Karpas-422 (cell line): ENCODE measurements at places on chromosomes 7 and 10. TPM values are rescaled to one million over a fixed set of nuclear protein-coding genes. Genes with fewer than 3 reads are reported as not detected.

Gene CTAGE4
- total RNA-seq = not detected in 2 replicates

Gene NACAD
- total RNA-seq = 0.04 TPM in 1 of 2 replicates, not detected in the other

DNA sequence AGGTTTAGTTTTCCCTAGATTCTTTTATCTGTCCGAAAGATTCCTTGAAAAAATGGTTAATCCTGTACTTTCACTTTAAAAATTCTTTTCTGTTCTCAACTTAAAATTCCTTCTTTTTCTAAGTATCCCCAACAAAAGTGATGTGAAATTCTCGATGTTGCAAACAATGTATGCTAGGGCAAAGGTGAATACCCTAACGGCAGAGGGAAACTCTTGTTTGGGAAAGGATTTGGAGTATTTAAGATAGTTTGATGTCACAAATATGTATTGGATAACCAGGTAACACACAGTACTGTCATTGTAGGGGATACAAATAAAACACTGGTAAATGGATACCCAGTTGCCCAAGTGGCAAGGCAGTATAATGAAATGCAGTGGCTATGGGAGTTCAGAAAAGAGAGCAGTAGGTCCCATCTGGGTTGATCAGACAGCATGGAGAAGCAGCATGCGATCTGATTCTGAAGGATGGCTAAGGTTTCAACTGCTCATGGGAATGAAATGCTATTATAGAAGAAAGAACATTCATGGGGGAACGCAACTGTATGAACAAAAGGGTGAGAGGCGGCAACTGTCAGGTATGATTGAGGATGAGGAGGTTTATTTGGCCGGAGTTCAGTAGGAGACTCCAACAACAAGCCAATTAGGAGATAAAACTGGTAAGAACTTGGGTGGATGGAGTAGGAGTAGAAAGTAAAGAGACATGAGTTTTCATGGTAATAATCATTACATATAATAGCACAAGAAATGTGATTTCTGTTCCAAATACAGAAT lies 3.2 kb upstream of the EPC1 start:
- no peaks in the 10 kb centered on the region; the same call in 1 of the 2 replicates for H3K36me3 ChIP-seq
- no peaks in the 10 kb centered on the region for H3K27me3 ChIP-seq
- peak overlapping the region; percentile 89 for H3K4me3 ChIP-seq
- H3K4me1 ChIP-seq = peaks cover 65% of the 10 kb centered on the region

DNA sequence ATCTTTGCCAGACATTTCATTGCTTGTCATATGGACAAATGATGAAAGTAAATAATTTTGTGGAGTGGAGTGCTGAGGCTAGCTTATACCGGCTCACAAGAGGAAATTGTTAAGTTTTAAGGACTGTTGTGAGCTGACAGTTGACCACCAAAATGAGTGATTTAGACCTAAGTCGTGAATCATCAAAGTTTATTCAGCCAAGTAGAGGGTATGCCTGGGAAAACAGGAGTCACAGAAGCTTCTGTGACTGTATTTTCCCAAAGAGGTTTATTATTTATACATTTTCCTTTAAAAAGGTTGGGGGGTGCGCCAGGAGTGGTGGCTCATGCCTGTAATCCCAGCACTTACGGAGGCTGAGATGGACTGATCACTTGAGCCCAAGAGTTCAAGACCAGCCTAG lies 21.8 kb downstream of the MRPS24 start:
- H3K4me3 ChIP-seq = no peak overlapping the region
- H3K27me3 ChIP-seq = no peaks in the 10 kb centered on the region
- DNase-seq = no peak
- H3K27ac ChIP-seq = no peak overlapping the region
- H3K36me3 ChIP-seq = no peaks in the 10 kb centered on the region
- peaks cover 8% of the 10 kb centered on the region for H3K4me1 ChIP-seq

DNA sequence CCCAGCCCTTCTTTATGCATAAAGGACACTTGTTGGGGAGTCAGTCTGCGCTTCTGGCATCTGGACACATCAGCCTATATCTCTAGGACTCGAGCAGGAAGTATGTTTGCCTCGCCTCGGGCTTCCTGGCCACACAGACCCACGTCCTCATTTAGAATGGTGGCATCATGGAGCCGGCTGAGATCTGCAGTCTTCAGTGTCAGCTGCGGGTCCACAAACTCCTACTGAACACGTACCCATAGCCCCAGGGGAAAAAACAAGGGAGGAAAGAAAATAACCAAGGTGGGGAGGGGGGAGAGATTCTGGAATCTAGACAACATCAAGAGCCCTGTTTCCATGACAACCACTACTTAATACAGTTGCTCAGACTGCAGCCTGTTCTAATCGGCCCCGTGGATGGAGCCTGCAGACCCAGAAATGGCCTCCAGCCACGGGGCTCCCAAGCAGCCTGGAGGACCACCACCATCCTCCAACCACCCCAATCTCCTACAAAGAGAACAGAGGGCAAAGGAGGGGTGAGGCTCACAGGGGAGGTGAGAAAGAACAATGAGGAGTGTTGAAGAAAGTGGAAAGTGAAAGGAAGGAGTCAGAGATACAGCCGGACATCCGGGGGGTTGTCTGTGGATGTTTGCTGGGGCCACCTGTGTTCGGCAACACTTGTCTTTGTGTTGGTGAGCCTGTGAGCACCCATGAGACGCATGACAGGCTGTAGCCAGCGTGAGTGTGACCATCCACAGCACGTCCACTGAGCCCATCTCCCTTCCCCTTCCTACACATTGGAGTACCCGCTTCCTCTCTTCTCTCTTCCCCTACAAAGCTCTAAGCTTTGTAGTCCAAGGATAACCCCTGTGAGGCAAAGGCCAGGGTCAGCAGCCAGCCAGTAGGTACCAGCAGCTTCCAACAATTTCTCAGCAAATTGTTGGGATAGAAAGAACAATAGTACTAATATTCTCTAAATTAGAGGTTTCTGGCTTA lies 141.0 kb downstream of the PLXNA4 start:
- no peaks in the 10 kb centered on the region for H3K27me3 ChIP-seq
- DNase-seq = no peak
- H3K4me1 ChIP-seq = no peaks in the 10 kb centered on the region
- no peak overlapping the region for H3K4me3 ChIP-seq
- H3K36me3 ChIP-seq = no peaks in the 10 kb centered on the region

DNA sequence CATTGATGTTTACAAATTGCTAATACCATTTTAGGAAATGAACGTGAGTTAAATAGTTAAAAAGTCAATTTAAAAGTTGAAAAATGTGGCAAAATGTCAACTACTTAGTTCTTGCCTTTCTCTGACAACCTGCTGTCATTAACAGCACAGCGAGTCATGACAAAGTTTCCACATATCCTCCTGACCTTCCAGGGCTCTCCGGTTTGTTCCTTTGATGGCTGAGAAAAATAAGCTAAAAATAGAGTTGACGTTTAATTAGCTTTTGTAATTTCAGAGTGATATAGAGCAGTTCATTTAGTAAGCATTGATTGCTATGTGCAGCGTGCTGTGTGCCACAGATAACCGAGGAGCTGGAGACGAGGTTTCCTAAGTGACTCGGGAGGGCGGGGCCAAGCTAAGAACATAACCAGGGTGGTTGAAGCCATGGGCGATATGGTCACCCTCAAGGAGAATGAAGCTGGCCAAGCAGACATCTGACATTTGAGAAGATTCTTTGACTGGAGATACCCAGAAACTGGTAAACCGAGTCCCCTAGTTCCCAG lies 47.9 kb downstream of the OGDH start:
- H3K27me3 ChIP-seq = no peaks in the 10 kb centered on the region
- H3K4me3 ChIP-seq = no peak overlapping the region
- H3K4me1 ChIP-seq = no peaks in the 10 kb centered on the region
- no peak overlapping the region for H3K27ac ChIP-seq
- H3K36me3 ChIP-seq = peaks cover 51% of the 10 kb centered on the region
